ENCODE measurements at places on chromosomes 3 and 15.

DNA sequence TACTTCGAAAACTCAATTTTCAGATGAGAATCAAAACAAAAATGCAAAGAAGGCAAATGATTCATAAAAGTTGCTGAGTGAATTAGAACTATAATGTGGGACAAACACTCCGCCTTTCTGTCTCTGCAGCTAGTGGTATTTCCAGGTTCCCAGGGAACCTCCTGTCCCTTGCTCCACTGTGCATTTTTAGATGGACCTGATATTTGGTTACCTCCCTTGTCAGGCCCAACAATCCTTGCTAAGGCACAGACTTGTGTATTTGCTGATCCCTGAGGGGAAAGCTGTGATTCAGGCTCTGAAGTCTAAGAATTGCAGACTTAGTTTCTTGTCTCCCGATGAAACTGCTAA is 162.7 kb downstream of the LPP start:
- no peak for DNase-seq

- peak; percentile 84 for DNase-seq
Measured at GRCh38 chr3:114418724-114419543, 125.1 kb downstream of the TIGIT start.

- no peak for DNase-seq
Measured at GRCh38 chr3:56987238-56987895, 73.1 kb upstream of the SPATA12 start.

DNA sequence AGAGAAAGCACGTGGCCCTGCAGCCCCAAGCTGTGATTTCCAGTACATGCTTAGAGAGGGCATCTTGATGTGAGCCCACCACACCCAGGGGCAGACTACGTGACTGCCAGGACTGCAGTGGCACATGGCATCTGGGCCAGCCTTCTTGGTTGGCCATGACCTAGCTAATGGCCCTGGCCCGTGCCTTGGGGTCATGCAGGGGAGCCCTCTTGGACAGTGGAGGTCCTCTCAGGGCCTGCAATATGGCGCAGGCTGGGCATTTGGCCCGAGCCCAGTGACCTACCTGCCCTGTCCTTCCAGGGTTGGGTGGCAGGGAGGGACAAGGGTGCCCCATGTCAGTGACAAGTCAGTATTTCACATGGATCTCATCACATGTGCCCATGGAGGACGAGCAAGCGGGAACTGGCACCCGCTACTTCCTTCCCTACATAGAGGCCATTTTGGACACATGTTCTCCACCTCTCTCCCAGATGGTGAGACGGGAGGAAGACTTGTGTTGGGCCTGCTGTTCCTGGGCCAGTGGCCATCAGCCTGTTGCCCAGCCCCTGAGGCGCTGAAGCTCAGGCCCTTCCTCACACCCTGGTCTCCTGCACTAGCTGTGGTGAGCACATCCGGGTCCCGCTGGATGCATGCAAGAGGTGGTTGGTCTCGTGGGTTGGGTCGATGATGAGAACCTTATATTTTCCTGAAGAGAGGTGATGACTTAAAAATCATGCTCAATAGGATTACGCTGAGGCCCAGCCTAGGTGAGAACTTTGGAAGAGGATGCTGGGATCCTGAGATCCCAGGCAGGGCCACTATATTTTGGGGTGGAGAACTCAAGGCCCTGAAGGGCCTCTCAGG is 195.6 kb downstream of the UBE3A start:
- no peak for DNase-seq

GRCh38 chr3:113329757-113330156 is 111.5 kb downstream of the CFAP44 start:
- DNase-seq, result no peak

- peak; percentile 16 for DNase-seq
Measured at GRCh38 chr3:141384157-141384556, 15.9 kb downstream of the ZBTB38 start.

DNA sequence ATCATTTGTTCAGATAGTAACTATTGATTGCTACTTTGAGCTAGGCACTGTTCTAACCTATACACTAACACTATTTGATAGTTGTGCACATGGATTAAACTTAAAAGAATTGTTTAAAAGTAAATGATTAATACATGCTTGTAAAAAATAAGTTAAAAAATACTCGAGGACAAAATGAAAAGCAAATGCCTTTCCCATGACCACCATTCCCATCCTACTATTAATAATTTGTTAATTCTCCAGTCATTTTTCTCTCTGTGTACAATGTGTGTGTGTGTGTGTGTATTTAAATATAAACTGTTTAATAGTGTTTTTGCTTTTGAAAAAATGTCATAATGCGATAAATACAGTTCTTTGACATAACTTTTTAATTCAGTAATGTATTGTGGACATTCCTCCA is 78.7 kb upstream of the KCNMB2 start:
- DNase-seq, result no peak

- DNase-seq, result peak; percentile 70
Measured at GRCh38 chr3:195859061-195859845, 47.5 kb upstream of the MUC4 start.

DNA sequence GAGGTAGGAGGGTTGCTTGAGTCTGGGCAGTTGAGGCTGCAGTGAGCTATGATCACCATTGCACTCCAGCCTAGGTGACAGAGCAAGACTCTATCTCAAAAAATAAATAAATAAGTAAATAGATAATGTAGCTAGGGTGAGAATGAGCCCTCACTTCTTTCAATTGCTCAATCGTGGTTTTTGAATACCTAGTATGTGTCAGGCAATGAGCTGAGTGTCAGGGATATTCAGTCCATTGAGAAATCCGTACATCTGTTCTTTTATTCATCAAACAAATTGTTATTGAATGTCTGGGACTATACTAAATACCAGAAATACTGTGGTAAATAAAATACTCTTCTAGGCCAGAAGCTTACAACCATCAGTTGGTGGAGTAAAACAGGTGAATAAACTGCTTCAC is 6.2 kb upstream of the ZNF148 start:
- DNase-seq, result no peak

- DNase-seq, result no peak
Measured at GRCh38 chr3:15858547-15859506, 61.0 kb upstream of the ANKRD28 start.

DNA sequence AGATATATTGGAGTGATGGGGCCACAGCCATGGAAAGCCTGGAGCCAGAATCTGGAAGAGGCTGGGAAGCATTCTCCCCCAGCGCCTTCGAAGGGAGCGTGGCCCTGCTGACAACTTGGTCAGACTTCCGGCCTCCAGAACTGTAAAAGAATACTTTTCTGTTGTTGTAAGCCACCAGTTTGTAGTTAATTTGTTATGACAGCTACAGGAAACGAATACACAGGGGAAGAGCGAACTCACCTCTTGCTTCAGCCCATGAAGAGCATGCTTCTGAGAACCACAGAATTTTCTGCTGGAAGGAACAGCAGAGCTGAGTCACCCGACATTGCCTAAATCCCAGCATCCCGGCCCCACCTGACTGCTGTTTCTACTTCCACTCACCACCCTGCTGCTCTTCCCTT is 501.7 kb downstream of the SHQ1 start:
- DNase-seq, result no peak

- no peak for DNase-seq
Measured at GRCh38 chr3:111924283-111924682, 54.5 kb upstream of the ABHD10 start.

GRCh38 chr15:77607894-77608261 is 24.8 kb downstream of the LINGO1 start:
- DNase-seq, result peak; percentile 28

DNA sequence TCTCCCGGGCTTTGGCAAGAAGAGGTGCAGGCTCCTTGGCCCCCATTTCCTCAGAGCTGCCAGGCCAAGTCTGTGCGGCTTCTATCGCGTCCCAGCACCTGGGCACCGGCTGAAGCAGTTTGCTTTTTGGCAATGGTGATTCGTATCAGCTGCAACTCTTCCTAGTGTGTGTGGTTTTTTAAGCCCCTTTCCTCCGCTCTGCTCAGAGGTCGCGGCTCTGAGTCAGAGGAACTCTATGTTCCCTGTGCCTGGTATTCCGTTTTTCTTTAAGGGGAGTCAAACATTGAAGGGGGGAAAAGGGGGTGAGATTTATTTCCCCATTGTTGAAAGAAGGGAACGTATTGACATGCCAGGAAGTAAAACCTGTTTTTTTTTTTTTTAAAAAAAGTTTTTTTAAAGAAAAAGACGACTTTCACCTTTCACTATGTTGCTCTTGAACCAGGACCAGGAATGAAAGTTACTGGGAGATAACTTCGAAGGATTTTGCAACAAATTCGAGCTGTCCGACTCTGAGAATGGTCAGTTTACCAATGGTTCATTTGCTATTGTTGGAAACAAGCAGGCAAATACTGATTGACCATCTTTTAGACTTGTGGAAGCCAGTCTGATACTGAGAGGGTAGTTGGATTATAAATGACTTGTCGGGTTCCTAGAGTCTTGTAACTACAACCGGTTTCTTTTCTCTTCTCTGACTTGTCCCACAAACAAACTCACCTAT is 1.1 kb downstream of the ARMC8 start:
- DNase-seq, result peak; percentile 37

DNA sequence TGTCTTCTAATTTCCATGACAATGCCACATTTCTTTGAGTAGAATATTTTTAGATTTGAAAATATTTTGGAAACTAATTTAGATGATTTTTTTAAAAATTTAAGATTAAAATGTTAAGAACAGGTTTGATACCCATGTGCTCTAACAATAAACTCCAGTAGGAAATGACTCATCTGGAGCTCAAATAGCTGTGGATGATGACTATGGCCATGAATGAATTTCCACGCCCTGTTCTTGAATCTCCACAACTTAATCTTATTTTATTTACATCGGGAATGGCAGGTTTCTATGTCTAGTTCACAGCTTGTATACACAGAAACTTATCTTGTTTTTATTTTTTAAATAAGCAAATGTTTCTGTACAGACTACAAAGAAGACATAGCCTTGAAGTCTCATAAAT is 726.8 kb downstream of the NAALADL2 start:
- DNase-seq, result no peak

GRCh38 chr15:41932511-41933289 is 38.8 kb upstream of the SPTBN5 start:
- no peak for DNase-seq

DNA sequence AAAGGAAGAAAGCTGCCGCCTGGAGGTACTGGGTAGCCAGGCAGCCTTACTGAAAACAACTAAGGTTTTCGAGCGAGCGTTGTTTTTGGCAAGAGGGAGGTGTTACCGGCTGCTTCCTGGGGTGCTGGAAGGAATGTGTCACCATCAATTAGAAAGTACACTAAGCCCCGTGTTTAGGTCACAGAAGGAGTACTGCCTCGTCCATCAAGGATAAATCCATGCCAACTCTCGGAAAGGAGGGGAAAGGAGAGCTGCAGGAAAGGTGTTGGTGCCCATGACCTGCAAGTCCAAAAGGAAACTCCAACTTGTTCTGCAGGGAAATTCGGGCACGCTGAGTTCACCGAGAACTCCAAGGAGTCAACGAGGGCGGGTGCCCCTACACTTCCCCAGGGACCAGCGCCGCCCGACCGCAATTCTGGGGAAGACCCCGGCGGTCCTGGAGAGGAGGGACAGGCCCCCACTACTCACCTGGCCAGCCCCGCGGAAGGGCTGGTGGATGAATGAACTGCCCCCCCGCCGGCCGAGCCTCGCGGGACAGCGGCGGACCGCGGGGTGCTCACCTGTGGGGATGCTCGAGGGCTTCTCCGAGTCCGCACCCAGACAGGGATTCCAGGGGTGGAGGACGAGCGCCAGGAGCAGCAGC is 542 bp downstream of the PLOD2 start:
- DNase-seq, result peak; percentile 64

DNA sequence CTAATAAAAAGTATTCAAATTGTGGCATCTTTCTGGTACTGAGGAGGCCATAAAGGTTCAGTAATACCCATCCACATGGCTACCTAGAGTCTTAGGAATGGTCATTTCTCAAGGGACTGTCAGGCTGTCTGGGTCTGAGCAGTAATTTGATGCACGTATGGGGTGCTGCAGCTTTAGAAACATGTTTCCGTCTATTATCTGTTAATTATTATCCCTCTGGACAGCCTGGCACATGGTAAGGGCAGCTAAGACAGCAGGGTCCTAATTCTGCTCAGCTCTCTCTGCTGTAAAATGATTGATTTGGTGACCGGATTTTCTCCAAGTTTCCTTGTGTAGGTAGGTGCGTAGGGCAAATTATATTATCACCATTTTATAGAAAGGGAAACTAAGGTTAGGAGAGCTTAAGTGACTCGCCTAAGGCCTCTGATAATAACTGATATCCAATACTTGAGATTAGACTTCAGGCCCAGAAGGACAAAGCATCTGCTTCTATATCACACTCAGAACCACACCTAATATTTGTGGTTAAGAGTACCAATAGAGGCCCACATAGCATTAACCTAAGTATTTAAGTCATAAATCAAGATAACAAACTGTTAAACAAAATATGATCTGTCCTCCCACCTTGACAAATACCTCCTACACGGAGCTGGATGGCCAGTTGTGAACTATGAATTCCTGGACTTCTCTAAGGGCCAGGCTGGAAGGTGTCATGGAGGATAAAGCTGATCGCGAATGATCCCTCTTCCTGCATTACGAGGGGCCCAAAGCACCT is 2.9 kb upstream of the RAP2B start:
- DNase-seq, result no peak

- DNase-seq, result peak; percentile 25
Measured at GRCh38 chr3:51434746-51435327, 43.8 kb downstream of the RBM15B start.

DNA sequence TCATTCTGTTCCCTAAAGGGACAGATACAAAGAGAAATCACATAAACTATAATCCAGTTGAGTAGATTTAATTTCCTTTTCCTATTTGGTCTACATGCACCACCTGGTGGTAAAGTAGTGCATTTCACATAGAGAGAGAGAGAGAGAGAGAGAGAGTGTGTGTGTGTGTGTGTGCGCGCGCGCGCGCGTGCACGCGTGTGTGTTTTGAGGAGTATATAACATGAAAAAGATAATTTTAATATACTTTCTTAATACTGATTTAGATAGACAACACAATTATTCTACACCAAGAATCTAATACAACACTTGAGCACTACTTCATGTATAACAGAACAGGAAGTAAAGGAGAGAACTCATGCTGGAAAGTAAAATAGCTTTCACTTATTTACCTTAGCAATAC is 1.1 kb upstream of the FGF7 start:
- DNase-seq, result peak; percentile 0

DNA sequence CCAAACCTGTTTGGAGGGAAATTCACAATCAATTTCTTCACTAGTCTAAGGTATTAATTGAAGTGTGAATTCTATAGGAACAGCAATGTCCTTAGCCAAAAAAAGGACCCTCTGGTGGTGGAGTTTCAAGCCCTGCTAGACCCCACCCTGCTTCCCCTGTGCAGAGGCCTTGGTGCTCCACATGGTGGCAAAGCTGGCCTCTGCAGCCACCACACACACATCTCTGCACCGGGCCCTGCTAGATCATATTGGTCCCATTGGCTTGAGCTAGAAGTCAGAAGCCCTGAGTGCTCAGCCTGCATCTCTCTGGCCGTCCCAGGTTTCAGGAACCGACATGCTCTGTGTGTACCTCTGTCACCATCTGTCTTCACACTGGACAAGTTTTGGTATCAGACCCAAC is 220.9 kb upstream of the TRIM42 start:
- no peak for DNase-seq

DNA sequence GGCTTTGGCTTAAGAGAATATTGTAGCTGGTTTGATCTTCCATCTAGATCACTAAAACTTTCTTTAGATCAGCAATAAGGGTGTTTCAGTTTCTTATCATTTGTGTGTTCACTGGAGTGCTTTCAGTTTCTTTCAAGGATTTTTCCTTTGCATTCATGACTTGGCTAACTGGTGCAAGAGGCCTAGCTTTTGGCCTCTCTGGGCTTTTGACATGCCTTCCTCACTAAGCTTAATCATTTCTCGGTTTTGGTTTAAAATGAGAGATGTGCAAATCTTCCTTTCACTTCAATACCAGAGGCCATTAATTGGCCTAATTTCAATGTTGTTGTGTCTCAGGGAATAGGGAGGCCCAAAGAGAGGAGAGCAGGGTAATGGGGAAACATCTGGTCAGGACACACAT is 30.3 kb upstream of the CCNB2 start:
- DNase-seq, result no peak

Measured in NCI-H1694 (cell line).